ENCODE measurements at places on chromosomes 3 and 15.

GRCh38 chr3:58003093-58003492 lies 5.1 kb upstream of the FLNB start:
- no peak for DNase-seq

DNA sequence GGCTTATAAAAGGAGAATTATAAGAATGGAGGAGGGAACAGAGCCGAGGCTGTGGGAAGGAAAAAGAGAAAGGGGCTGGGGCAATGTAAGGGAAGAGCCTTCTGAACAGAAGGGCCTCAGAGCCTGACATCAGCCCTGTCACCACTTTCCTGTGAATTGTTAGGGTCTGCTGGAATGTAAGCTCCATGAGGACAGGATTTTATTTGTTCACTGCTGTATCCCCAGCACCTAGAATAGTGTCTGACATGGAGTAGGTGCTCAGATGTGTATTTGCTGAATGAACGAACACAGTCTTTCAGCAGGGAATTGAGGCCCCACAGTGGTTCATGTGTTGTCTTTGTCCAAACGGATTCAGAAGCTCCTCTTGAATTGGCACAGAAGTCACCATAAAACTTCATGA lies 251.5 kb downstream of the OPA1 start:
- no peak for DNase-seq

- DNase-seq: no peak
Measured at GRCh38 chr3:12443781-12444522, 40.3 kb upstream of the TSEN2 start.

DNA sequence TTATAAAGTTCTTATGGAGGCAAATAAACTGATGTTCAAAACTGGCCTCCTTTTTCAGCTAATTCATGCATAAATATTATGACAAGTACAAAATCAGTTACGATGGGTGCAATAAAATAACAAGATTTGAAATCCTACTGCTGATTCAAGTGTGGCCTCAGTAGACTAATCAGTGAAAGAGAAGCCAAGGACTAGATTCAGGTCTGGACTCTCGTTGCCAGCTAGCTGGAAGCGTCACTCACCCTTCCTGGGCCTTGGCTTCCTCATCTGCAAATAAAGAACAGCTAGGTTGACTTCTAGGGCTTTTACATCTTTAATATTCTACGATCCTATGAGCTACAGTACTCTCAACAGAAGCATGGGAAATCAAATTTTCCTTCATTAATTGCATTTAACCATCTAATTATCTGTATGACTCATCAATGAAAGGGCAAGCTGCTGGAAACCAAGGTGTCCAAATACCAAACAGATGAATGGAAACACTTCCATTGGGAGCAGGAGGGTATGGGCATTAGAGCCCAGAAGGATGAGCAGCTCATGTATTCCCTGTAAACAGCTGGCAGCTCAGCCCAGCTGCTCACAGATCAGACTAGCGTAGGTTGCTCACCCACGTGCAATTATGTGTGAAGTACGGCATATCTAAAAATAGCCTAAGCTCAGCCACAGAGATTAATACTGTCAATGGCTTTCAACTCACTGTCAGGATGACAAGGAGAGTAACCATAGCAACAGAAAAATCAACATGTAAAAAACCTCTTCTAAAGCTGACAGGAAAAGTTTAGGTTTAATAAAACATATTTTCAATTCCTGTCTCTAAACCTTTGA lies 294.8 kb downstream of the PLCL2 start:
- DNase-seq: no peak

GRCh38 chr3:143727391-143727790 lies 120.9 kb downstream of the SLC9A9 start:
- no peak for DNase-seq

GRCh38 chr3:178056868-178057267 lies 479.4 kb upstream of the KCNMB2 start:
- no peak for DNase-seq

DNA sequence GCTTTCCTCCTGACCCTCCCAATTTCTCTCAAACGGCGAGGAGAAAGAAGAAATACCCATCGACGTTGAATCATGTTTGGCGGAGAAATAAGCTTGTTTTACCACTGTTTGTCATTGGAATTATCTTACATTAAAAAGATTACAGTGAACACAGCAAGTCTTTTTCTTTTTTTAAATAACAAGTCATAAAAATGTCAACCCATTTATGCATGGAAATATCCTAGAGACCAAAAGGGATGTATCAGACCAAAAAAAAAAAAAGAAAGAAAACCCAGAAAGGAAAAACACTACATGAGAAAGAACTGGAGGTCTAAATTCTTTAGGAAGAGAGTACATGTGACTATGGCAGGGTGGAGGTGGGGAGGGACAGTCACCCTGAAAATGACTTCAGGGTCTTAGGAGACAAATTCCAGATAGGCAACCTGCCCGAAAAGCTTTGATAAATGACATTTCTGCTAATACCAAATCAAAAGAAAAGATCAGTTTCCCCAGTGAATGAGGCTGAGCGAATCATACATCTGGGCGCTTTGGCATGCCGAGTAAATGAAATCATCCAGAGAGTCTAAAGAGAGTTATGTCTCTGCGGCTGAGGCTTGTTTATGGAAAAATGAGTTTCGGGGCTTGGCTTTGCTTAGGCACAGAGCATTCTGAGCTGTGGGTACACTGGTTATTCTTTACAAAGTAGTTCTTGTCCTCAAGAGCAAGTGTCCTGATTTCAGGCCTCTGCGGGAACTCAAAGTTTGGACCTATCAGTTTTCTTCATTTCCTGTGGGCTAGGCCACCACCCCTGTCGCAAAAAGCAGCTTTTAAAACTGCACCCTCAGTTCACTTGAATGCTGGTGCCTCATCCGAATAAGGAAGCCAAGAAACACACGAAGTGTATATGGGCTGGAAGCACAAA lies 110.1 kb upstream of the TGFBR2 start:
- no peak for DNase-seq

DNA sequence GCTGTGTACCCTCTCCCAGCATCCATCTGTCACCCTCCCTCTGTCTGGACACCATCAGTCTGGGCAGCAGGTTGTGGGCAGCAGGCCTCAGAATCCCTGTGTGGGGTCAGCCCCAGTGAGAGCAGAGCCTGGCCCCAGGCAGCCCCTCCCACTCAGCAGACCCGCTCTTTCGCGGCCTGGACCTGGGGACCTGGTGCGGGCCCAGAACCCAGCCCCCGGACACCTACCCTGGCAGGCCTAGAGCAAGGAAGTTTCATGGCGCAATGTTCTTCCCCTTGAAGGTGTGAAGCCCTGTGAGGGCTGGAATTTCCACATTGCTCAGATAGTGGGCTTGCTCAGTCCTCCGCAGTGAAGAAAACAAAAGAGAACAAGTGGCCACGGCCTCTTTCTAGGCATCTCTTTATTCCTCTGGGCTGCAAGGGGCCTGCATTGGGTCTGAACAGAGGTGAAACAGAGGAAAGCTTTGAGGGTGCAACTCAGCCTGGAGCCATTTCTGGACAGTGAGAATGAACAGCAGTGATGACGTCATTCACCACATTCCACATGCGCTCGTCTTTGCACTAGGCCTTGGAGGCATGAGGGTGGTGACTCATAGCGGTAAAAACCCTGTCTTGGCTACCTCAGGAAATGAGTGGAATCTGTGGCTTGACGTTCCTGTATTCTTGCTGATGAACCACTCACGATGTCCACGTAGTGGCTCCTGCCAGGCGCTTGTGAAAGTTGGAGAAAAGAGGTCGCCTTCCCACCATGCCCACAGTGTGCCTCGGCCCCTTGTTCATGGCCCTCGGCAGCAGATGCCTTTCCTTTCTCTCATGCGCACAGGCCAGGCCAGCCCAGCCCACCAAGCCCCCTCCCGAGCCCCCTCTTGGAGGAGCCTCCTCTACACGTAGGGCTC lies 66.1 kb downstream of the SLC30A4 start:
- DNase-seq: no peak

- DNase-seq: no peak
Measured at GRCh38 chr15:83163032-83163431, 44.6 kb downstream of the HDGFL3 start.

DNA sequence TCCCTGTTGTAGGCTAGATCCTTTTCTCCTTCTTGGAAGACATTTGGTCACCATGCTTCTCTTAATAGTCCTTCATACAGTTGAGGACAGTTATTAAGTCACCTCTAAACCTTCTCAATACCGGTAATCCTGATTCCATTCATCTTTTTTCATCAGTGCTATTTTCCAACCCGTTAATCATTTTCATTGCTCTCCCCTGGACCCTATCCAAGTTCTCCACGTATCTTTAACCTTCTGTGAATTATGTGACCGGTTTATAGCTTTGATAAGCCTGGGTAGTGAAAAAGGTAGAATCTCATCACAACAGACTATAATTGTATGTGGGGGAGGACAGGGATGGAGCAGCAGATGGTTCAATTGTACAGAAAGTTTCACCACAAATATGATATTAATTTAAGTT lies 168.5 kb downstream of the MECOM start:
- DNase-seq: no peak

GRCh38 chr15:80578206-80578595 lies 116.9 kb upstream of the ABHD17C start:
- no peak for DNase-seq

GRCh38 chr3:126925411-126926171 lies 57.3 kb upstream of the PLXNA1 start:
- DNase-seq: no peak

- no peak for DNase-seq
Measured at GRCh38 chr15:42062284-42062806, 32.0 kb downstream of the PLA2G4D start.

- no peak for DNase-seq
Measured at GRCh38 chr15:78810362-78811123, 721 bp downstream of the ADAMTS7 start.

- DNase-seq: no peak
Measured at GRCh38 chr3:132786890-132787289, 64.7 kb upstream of the NPHP3 start.

DNA sequence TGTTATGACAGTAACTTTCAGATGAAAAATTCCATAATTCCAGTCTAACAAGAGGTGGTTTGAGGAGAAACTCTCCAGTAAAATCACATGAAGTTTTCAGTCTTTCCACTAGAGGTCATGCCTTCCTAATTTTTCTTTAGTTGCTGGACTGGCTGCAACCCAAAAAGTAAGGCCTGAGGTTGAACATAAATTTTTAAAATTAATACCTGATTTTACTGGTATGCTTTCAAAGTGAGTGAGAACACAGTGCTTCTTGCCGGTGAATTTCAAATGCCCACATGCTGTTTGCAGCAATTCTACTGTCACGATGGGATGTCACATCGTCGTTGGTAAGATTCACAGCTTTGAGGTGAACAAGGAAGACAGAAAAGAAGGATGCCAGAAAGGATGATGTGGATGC lies 89.0 kb upstream of the FGF12 start:
- DNase-seq: no peak

GRCh38 chr3:173583496-173583895 lies 186.0 kb downstream of the NLGN1 start:
- DNase-seq: no peak

DNA sequence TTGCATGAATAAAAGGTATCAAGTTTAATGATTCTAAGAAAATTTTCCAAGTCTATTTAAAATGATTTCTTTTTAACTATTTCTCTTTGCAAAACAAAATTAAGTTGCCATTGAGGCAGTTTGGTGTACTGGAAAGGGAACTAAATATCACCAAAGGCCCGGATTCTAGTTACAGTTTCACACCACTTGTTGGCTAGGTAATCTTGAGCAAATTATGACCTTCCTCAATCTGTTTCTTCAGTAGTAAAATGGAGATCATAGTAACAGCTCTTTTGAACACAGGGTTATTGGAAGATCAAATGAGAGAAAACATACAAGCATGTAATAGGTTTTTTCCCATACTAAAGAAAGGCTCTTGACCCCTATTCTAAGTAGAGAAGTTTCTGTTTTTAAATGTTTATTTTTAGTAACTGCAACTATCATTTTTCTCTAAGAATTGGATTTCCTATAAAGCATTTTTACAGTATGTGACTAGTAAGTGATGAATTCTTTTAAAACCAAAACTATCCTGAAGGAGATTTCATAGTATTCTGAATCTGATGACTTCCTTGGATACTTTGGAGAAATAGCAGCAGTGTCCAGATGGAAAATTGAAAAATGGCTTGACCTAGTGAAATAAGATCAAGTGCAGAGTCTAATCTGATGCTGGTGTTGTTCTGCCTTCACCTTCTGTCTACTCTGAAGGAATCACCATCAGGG lies 15.7 kb downstream of the SCAANT1 start:
- no peak for DNase-seq

DNA sequence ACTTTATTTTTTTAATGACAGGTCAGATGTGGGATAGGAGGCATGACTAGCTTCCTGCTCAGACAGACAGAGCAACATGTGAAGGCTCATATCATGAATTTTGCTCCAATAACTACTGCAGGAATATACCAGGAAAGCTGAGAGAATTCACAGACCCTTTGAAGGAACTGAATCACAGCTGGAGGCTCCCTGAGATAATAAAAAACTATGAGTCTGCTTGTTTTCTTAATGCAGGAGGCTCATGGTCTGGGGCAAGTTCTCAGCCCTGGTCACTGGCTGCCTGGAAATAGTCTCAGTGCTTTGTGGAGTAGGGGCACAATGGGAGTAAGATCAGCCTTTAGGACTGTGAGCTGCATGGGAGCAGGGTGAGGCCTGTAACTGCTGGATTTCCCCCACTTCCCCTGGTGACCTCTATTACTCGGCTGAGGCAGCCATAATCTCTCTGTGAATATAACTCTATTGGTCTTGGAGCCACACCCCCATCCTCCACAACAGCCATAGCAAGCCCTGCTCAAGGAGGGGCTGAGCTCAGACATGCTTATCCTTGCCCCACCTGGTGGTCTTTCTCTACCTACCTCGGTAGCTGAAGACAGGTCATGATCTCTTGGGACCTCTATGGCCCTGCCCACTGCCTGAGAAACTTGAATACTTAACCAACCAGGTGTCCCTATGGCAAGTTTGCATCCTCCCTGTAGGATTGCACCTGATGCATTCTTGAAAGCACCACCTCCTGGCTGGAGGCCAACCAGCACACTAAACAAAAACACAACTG lies 281.6 kb upstream of the TMCO5A start:
- DNase-seq: peak; percentile 12

- no peak for DNase-seq
Measured at GRCh38 chr15:97955529-97955928, 5.0 kb upstream of the ARRDC4 start.

DNA sequence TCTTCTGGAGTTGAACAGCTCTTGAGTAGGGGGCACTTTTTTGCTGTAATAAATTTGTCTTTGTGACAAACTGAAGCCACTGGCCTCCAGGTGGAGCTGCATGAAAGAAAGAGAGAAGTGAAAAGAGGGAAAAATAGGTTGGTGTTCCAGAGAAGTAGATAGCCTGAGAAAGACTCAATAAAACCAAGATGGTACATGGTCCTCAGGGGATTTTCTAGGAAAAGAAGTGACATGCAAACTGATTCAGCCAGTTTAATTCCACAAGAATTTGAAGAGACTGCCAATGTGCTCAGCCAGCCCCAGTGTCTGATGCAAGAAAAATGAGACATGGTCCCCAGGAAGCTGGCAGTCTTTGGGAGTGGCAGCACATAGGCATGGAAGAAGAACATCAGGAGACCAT lies 152.7 kb downstream of the CD47 start:
- DNase-seq: no peak

All from iPS DF 19.7 (cell line).